ENCODE measurements at places on chromosomes 7 and 10.

GRCh38 chr7:107180378-107180777 is 11.6 kb downstream of the HBP1 start:
- DNase-seq, result peak; percentile 14

DNA sequence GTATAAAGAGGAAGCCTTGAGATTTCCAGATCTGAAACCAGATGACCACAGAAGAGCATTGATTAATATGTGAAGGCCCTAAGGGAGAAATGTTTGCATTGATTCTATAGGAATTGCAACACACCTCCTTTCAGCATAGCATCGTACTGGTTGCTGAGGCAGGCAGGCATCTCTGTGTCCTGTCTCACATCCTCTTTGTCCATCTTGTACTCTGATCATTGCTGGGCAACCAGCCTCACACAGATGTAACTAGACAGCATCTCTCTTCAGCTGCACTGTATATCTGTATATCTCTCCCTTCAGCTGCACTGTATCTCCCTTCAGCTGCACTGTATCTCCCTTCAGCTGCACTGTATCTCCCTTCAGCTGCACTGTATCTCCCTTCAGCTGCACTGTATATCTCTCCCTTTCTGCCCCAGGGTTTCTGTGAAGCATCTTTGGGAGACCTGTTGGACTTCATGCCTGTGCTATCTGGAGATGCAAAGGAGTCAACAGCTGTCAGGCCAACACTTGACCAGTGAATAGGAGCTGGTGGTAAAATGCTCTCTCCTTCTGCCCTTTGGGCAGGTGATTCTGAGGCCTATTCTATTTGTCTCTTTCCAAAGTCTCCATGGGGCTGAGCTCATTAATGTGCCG is 40.3 kb downstream of the TMEM178B start:
- DNase-seq, result no peak

DNA sequence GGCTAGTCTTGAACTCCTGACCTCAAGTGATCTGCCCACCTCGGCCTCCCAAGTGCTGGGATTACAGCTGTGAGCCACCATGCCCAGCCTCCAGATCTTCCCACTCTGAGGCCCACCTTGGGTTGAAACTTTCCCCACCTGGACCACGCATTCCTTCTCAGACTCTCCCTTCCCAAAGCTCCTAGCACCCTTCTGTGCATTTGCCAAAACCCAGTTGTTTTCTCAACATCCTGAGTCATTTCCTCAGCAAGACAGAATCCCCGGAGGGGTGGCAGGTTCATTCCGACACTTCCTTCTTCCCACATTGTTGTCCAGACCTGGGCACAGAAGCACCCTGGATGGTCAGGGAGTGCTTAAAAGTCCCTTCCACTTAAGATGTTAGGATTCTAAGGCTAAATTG is 28.9 kb downstream of the BAG3 start:
- no peak for DNase-seq

DNA sequence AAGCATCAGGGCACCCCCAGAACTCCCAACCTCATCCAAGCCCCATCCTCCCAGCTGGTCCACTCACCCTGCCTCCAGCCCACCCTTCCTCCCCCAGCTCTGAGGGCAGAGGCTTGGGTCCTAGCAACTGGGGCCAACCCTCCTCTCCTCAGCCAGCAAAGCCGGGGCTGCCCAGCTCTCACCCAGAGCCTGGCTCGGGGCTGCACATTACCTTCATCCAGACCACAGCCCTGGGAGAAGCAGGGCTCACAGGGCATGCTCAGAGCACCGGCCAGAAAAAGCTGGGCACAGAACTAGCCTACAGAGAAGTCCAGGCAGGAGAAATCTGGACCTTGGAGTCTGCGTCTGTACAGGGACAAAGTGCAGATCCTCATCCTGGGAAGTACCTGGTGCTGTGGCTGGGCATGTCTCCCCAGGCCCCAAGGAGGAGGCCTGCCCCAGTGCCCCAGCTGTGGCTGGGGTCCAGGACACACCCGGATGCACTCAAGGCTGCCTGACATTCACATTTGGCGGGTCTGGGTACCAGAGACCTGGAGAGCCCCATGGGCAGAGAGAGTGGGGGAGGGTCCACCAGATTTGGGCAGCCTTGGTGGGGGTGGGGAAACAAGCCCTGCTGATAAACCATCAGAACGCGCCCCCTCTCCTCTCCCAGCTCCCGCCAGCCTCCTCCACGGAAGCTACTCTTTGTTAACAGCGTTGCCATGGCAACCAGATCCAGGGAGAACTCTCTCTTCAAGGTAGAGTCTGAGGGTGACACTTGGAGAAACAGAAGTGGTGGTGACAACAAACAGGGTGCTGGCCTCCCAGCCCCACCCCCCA is 5.1 kb downstream of the RASGEF1A start:
- no peak for DNase-seq

DNA sequence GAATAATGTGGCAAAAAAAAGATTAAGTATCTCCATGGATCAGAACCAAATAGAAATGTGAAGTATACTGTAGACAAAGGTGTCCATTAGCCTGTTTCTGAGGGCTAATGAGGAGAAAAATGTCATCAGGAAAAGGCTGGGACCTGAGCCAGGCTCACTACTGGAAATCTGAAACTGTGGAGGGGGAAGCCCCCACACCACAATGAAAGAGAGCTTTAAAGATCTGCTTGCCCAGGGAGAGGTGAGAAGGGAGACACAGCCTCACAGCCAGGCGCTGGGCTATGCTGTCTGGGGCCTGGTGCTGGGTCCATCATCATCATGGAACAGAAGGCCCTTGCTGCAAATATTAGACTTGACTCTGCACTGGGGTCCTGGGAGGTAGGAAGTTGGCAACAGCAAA is 90.4 kb downstream of the OSBPL3 start:
- no peak for DNase-seq

GRCh38 chr7:19020711-19021110 is 96.7 kb downstream of the TWIST1 start:
- DNase-seq, result no peak

DNA sequence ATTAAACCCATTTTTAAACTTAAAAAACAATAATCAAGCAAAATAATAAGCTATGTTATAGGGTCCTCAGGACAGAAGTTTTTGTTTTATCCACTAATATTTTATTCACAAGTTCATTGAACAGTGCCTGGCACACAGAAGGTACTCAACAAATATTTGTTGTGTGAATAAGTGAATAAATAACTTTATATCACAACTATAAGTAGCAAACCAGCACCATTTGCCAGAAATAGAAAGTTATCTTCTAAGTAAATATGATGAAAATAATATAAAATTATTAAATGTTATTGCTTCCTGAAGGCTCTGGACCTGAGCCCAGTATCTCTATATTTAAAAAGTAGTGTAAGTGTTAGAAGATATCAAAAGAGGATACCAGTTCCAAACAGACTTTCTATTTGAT is 29.1 kb upstream of the SEPTIN7 start:
- DNase-seq, result no peak

GRCh38 chr7:27685209-27685608 is 22.5 kb upstream of the HIBADH start:
- DNase-seq, result no peak

GRCh38 chr10:24104895-24105294 is 104.0 kb upstream of the KIAA1217 start:
- DNase-seq, result no peak

DNA sequence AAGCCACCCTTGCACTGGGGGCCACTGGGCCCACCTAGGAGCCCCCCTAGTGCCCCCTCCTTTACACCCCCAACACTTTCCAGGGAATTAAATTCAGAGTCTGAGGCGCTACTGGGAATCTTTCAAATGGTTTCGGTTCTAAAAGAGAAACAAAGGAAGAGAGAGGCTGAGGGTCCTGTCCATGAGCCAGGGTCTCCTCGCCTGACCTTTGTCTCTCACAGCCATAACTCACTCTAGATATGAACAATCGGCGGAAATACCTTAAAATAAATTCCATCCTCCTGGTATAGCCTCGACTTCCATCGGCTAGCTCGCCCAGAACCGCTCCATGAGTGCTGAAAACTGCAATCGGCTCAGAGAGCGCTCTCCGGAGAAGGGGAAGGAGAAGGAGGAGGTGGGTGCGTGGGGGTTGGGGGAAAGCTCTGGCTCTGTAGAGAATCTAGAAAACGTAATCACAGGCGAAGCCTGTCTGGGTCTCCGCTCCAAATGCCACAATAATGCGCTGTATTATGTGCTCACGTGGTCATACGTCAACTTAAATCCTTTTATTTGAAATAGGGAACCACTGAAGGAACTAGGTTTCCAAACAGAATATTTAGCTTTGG is 12.6 kb downstream of the HOXA4 start:
- no peak for DNase-seq

GRCh38 chr10:35986756-35987502 is 344.8 kb upstream of the FZD8 start:
- DNase-seq, result no peak

DNA sequence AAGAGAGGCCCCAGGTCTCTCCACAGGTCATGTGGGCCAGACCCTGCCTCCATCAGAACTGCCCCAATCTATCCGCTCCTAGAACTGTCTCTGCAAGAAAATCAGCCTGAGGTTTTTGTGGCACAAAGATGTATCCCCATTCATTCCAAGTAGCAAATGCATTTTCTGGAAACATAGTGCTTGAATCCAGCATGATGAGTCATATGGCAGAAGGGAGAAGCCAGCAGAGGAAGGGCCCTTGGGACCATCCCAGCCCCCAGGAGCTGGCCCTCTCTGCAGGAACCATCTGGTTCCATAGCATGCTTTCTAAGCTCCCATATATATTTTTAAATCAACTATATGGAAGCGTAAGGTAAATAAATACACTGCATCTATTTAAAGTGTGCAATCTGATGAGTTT is 563.2 kb downstream of the GALNT17 start:
- DNase-seq, result no peak

DNA sequence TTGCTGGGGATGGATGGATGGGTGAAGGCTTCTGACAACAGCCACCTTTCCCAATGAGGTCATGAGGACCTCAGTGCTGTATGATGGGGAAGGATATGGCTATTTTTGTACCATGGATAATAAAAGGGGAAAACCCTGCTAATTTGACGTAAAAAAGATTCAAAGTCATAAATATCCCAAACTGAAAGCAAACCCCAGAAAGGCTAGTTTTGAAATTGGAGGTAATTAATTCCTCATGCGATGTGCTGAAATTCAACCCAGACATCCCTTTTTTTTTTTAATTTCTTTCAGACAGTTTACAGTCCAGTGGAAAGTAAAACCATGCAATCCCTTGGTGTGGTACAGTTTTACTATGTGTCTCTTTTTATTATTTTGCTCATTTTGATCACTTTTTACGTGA is 254.5 kb upstream of the BMPER start:
- DNase-seq, result no peak

GRCh38 chr7:78055001-78055573 is 256.5 kb downstream of the PHTF2 start:
- no peak for DNase-seq

DNA sequence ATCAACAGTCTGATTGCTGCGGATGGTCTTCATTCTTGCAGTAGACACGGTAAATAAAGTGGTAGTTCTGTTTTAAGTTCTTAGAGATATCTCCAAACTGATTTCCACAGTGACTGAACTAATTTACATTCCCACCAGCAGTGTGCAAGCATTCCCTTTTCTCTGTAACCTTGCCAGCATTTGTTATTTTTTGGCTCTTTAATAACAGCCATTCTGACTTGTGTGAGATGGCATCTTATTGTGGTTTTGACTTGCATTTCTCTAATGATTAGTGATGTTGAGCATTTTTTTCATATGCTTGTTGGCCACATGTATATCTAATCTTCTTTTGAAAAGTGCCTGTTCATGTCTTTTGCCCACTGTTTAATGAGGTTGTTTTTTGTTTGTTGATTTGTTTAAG is 30.2 kb upstream of the CXCL12 start:
- DNase-seq, result no peak

DNA sequence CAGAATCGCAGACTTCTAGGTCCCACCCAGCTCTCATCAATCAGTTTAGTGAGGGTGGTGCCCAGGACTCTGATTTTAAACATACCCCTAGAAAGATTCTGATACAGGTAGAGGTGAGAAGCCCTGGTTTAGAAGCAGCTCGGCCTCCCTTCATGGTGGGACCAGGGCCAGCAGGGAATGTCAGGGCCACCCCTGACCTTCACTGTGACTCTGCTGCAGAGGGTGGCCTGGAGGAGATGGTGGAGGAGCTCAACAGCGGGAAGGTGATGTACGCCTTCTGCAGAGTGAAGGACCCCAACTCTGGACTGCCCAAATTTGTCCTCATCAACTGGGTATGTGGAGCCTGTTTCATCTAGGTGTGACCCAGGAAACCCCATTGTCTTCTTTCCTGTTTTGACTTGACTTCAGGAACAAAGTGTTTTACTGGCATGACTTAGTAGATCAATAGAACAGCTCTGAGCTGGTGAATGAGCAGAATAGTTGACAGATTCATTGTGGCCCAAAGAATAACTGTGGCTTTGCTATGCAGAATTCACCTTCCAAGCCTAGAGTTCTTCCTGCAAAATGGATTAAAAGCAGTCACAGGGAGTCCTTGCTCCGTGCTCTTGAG is 7.2 kb downstream of the DBNL start:
- DNase-seq, result no peak

GRCh38 chr10:129941199-129942018 is 22.7 kb downstream of the EBF3 start:
- DNase-seq, result no peak

DNA sequence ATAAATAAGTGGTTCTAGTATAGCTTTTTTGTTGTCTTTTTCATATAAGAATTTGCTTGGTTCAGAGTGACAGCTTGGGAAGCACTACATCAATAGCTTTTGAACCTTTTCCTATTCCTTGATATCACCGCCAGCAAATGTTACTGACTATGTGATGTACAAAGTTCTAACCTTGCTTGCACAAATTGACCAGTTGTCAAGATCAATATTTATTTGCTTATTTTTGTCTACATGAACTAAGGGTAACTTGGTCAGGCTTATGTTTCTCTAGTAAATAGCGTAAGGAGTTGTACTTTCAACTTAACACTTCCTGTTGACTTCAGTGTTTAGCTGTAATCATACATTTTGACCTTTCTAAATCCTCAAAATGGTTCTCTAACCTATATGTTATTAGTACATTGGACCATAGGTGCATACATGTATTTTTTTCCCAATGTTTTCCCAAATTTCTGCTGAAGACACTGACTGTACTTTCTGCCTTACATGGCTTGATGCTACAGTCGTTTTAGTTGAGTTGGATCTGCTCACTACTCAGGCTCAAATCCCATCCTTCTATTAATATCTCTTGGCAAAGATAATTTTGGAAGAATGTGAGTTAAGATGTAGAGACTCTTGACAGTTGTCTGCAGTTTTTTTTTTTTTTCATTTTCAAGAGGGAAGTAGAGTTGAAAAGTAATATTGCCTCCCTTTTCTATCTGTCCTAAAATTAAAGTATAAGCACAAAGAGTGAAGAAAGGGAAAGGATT is 239.1 kb upstream of the KAT6B start:
- DNase-seq, result no peak

DNA sequence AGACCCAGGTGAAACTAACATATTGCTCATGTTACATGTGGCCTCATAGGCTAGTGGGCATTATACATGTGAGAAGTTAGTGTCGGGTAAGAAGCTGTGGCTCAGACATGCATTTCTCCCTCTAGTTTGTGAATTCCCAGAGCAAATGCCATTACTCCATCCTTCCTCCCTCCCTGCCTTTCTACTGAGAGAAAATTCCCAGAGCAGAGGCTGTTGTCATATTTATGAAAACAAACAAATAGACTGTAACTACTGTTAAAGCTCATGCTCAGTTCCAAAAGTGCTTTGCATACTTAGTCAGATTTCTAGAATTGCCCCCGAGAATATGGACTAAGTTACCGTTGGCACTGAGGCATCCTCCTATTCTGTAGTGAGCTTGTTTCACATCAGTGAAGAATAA is 29.0 kb downstream of the ZNRF2 start:
- DNase-seq, result no peak
